Activated naive CD4-positive, alpha-beta T cell (primary cell): ENCODE measurements at places on chromosomes 13 and 19.

DNA sequence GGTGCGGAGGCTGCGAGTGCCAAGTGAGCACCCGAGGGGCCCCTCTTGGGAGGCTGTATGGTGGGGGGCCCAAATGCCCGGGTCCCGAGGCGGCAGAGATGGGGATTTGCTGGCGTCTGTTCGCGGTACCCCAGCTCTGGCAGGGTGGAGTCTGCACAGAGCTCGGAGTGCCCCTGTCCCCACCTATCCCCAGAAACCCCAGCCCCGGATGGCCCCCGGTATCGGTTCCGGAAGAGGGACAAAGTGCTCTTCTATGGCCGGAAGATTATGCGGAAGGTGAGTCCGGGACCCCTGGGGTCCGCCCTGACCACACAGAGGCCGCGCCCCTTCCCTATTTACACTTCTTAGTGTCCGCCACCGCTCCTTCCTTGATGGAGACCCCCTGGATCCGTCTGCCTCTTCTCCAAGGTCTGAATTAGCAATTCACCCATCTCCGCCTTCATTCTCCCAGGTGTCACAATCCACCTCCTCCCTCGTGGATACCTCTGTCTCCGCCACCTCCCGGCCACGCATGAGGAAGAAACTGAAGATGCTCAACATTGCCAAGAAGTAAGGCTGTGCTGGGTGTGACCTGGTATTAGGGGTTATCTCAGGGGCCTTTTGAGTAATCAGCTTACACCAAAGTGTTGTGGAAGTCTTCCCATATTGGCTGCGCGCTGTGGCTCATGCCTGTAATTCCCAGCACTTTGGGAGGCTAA is 630 bp downstream of the PNPLA6 start:
- DNase-seq = no peak

DNA sequence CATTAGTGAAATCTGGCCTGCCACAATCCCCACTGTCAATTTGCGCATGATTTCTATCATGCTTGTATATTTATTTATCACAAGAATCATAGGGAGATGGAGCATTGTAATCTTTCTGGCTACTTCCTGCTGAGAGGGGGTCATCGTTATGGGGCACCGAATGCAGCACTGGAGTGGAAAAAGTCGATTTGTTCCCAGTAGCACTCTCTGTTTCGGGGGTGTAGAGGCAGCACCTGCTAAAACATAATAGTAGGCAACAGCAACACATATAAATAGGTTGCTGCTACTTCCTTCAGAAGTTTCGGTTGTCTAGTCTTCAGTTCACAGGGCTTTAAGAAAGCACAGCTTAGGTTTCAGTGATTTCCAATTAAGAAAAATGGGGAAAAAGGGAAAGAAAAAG is 23.4 kb upstream of the CEACAM21 start:
- no peak for DNase-seq

DNA sequence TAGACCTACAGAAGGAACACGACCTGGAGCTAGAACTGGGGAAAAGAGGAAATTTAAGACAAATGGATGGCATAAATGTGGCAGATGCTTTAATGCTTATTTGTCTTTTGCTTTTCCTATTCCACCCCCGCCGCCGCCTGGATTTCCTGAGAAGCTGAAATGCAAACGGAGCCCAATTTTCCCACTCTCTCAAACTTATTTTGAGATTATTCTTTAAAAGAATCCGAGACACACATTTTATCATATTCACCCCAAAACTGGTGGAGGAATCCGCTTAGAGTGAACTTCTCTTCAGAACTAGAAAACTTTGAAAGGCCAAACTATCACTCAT is 5.8 kb downstream of the POU4F1 start:
- no peak for DNase-seq

DNA sequence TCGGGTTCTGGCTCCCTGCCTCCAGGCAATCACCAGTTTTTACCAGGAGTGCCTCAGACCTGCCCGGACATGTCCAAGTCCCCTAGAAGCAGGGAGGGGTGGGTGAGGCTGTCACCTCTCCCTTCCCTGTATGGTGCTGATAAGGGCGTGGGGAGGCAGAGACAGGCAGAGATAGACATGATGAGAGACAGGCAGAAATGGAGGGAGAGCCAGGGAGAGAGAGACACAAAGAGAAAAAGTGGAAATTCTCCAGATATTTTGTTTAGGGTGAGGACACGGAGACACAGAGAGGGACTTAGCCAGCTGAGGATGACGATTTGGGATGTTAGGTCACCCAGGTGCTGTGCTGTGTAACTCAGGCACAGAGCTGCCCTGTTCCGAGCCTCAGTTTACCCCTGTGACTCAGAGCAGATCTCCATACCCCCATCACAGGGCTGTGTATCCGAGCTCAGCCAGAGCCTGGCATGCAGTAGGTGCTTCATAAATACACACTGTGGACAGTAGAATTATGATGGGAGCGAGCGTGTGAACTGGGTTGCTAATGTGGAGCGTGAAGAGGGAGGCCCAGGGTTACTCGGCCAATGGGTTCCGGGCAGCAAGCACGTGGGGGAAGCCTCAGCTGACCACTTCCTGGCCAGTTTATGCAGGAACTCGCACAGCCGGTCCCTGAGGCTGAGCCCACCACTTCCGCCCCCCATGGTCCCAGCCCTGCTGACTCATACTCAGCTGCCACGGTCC is 11.9 kb upstream of the GDF15 start:
- DNase-seq = no peak

DNA sequence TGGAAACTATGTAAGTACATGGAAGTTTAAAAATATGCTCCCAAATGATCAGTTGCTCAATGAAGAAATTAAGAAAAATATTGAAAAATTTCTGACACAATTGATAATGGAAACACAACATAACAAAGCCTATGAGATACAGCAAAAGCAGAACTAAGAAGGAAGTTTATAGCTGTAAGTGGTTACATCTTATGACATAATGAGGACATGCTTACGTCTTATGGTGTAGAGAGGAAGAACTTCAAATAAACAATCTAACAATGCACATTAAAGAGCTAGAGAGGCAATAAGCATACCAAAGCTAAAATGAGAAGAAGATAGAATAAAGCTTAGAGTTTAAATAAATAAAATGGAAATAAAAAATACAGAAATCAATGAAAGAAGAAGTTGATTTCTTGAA is 50.0 kb upstream of the CEACAM21 start:
- no peak for DNase-seq

DNA sequence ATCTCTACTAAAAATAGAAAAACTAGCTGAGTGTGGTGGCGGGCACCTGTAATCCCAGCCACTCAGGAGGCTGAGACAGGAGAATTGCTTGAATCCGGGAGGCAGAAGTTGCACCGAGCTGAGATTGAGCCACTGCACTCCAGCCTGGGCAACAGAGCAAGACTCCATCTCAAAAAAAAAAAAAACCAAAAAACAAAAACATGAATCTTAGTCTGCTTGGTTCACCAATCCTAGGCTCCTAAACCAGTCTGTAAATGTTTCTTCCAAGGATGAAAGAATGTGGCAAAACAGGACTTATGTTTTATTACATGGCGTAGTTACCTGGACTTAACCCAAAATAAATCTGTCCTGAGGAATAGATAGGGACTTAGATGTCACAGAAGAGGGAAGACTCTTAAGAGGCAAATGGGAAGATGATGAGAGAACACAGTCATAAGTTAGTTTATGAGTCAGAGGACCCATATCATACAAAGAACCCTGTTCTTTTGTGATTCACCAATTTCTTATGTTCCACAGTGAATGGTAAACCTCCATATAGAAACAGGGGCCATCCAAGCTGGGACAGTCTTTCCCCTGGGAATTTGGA is 6.9 kb upstream of the FBXL3 start:
- no peak for DNase-seq

DNA sequence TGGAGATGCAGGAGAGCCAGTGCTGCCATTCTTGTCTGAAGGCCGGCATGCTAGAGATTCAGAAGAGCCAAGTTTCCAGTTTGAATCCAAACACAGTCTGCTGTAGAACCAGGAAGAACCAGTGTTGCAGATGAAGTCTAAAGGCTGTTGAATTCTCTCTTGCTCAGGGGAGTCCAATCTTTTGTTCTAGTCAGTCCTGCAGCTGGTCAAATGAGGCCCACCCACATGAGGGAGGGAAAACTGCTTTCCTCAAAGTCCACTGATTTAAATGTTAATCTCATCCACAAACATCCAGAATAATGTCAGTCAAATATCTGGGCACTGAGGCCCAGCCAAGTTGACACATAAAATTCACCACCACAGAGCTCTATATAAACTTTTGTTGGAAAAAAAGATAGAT is 136.6 kb downstream of the FRY start:
- no peak for DNase-seq

DNA sequence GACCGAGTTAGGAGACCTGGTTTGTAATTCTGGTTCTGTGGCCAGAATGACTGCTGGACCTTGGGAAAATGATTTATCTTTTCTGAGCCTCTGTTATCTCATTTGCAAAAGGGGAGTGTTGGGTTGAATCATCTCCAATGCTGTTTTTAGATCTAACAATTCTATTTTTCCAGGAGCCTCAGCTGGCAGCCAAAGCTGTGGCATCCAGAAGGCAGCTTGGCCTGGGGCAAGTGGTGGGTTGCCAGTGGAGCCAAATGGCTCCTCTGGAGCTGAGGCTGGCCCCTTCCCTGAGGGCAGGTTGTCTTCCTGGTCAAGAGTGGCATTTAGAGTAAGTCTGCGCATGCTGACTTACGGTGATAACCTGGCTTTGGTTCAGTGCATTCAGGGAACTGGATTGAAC is 21.3 kb downstream of the B3GLCT start:
- DNase-seq = no peak

DNA sequence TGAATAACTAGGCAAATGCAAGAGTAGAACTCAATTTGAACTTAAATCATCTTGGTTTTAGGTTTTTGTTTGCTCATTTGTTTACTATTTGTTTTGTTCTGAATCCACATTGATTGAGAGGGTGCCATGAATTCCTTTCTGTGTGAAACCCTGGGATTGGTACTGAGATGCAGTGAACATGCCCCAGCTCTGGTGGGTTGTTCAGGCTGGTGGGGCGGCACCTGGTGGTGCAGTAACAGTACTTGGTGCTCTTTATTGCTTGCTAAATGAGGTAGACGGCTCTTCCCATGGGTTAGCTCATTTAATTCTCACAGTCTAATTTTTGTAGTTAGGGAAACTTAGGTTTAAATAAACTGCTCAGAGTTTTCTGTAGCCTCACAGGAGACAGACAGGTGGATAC is 48.4 kb downstream of the WASF3 start:
- DNase-seq = no peak

- no peak for DNase-seq
These were observed 20.1 kb downstream of the ZSCAN5A start for GRCh38 chr19:56294549-56294948.

GRCh38 chr19:33193865-33194362 is at the start of gene LRP3:
LRP3 (plus strand) TSS chr19:33194330; CDS start chr19:33194786, 456 bp downstream.
- DNase-seq = no peak
